Left forelimb (tissue), 1 donor: ENCODE measurements at places on chromosomes 5 and 9.

GRCh38 chr5:88829054-88829453 lies 53.9 kb downstream of the MEF2C start:
- DNase-seq = no peak

DNA sequence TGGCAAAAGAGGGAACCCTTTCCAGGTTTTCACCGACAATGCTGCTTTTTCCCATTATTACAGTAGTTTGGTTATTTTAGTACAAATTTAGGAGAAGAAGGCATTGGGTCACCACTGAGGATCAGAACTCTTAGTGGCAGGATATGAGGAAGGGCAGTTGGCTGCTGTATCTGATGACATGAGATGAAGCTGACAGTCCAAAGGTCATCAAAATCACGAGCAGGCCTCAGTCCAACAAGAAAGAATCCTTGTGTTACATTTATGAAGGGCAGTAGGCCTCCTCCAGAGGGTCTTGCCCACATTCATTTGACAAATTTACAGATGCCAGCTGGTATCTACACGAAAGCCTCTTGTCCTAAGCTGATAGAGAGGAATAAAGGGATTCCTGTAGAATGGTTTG lies 49.5 kb upstream of the COL15A1 start:
- DNase-seq = no peak

- no peak for DNase-seq
These were observed 8.8 kb downstream of the NAA35 start for GRCh38 chr9:85949586-85950335.

DNA sequence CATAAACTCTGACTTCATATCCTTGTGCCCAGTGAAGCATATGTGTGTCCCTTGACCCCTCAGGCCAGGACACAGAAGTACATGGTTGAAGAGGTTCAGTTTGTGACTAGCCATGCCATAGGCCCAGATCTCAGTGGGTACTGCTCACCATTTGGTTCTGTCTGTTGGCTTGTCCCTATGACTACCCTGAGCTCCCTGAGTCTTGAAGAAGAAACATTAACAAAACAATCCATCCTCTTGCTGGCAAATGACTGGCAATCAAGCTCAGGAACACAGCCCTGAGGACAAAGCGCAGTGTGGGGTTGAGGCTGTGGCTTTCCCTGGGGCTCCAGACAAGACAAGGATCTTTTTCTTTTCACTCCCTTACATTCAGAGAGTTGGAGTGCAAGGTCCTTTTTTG lies 46.3 kb downstream of the TNFAIP8 start:
- no peak for DNase-seq

GRCh38 chr9:92507496-92507895 lies 25.2 kb upstream of the ASPN start:
- DNase-seq = no peak

DNA sequence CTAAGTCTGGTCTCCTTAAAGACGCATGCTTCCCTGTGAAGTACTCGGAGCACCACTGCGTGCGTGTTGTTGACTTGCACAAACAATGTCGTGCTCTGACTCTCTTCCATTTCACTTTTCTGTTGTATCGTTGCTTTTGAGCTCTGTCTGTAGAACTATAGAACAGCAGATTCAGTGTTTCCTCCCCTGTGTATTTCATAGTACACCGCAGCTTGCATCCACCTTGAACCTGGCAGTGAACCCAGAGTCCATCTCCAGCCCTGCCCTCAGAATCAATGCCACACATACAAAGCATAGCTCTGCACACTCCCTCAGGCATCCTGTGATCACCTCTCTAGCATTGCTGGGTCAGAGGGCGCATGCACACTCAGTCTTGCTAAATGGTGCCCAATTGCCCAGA lies 37.2 kb upstream of the ADAMTS2 start:
- no peak for DNase-seq

GRCh38 chr9:93667627-93668026 lies 91.2 kb downstream of the PHF2 start:
- peak; percentile 48 for DNase-seq

GRCh38 chr5:102865171-102865509 lies 110.0 kb downstream of the PAM start:
- no peak for DNase-seq

DNA sequence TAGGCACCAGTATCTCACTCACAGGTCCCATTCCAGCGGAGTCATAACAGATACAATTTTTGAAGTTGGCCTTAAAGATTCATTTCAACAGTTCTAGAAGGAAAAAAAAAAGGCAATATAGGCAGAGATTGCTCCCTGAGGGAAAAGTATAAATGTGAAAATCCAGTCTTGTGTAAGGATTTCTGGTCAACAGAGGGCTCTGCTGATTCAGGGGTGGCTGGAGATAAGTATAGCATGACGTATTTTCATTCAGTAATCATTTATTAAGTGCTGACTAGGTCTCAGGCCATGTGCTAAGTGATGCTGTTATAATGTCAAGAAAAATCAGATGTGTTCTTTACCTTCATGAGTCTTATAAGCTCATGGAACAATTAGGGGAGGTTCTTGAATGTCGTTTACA lies 377.3 kb upstream of the MEF2C start:
- no peak for DNase-seq

- no peak for DNase-seq
These were observed 22.1 kb downstream of the HMGXB3 start for GRCh38 chr5:150022681-150023080.

- no peak for DNase-seq
These were observed 226.6 kb downstream of the CD180 start for GRCh38 chr5:66969963-66970362.

DNA sequence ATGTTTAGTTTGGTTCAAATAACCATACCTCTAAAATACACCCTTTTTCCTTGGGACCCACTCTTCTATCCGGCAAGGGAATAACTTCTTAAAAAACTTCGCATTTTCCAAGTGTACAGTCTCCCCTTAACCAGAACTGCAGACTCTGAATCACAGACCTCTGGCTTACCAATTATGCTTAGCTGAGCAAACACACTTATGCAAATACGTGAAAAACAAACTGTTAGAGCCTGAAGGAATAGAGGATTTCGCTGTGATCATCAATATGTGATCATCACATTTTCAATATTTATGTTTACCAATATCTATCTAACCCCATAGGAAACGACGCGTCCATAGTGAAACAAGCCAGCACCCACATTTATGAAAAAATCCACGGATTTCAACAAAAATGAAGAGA lies 1.3 kb downstream of the LPAR1 start:
- no peak for DNase-seq

GRCh38 chr5:41772785-41773442 lies 97.3 kb downstream of the OXCT1 start:
- no peak for DNase-seq
